Fibroblast of mammary gland (primary cell): ENCODE measurements at places on chromosomes 1 and 21.
A peak's percentile ranks its signal among the peaks of the same experiment; 100 is the strongest.

- peak; percentile 60 for DNase-seq
Observed at GRCh38 chr21:38679534-38679933, 126.2 kb upstream of the ETS2 start.

- no peak for DNase-seq
Observed at GRCh38 chr1:111732718-111733117, 6.5 kb downstream of the INKA2 start.

- DNase-seq: no peak
Observed at GRCh38 chr1:1307261-1307922, 338 bp downstream of the ACAP3 start.

- DNase-seq: no peak
Observed at GRCh38 chr1:200724064-200724463, 14.6 kb upstream of the CAMSAP2 start.

DNA sequence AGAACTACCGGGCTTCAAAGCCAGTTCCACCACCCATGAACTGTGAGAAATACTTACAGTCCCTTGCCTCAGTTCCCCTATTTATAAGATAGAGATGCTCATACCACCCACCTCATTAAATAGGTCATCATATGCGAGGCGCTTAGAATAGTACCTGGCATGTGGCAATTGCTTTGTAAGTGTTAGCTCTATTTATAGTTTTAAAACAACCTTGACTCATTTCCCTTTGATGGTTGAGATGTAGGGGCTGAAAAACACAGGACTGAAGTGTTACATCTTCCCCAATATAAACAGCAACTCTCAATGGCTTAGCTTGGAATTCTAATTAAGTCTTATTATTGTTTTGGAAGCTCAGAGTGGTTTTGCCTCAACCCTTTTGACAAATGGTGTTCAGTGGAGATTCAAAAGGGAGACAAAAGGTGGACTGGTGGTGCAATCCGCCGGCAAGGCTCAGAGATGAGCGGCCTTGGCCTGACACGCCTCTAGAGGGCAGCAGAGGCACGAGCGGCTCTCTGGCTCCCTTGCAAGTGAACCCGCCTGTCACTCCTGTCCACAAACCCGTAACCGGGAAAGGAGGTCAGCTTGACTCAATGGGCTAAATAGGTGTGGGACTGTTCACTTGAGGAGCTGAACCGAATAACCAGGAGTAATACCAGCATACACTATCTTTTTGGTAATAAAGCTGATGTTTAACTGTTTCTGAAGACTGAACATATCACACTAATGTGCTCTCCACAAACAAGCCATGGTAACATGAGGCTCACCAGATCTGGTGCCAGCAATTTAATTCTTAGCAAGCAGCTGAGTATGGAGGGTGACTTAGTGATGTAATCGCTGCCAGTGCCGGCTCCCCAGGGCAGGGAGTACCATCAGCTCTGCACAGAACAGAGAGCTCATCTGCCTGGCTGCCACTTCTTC lies 19.5 kb upstream of the SMYD2 start:
- peak; percentile 72 for DNase-seq

DNA sequence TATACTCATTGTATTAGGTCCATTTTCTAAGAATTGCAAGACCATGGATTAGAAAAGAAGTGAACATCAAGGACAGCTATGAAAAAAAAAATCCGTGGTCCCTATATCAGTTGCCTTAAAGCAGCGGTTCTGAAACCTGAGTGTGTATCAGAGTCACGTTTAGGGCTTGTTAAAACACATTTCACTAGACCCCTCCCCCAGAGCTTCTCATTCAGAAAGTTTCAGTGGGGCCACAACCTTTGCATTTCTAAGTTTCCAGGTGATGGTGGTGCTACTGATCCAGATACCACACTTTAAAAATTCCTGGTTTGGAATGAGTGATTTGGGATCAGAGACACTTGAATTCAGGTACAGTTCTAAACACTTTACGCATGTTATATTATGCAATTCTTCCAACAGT lies 96.1 kb upstream of the PRMT6 start:
- no peak for DNase-seq

GRCh38 chr1:205434738-205435137 lies 12.9 kb upstream of the LEMD1 start:
- no peak for DNase-seq

- DNase-seq: peak; percentile 14
Observed at GRCh38 chr1:114517348-114517747, 6.3 kb upstream of the TRIM33 start.

DNA sequence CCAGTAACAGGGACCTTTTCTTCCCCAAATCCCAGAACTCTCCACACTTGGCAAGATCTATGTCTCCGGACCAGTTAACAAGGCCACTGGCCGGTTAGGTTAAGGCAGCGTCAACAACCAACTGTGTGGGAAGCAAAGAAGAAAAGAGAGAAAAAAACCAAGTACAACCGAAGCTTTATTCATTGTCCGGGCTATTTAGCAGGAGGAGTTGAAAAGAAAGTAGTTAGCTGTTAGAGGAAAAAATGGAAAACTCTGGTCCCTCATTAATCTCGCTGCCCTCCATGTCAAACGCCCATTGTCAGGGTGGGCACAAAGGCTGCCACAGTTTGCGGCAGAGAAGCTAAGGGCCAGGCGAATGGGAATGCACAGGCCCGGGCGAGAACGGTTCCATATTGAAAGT lies 49.3 kb upstream of the GRIK3 start:
- no peak for DNase-seq

- DNase-seq: no peak
Observed at GRCh38 chr1:45395051-45395450, 54.8 kb upstream of the MUTYH start.

DNA sequence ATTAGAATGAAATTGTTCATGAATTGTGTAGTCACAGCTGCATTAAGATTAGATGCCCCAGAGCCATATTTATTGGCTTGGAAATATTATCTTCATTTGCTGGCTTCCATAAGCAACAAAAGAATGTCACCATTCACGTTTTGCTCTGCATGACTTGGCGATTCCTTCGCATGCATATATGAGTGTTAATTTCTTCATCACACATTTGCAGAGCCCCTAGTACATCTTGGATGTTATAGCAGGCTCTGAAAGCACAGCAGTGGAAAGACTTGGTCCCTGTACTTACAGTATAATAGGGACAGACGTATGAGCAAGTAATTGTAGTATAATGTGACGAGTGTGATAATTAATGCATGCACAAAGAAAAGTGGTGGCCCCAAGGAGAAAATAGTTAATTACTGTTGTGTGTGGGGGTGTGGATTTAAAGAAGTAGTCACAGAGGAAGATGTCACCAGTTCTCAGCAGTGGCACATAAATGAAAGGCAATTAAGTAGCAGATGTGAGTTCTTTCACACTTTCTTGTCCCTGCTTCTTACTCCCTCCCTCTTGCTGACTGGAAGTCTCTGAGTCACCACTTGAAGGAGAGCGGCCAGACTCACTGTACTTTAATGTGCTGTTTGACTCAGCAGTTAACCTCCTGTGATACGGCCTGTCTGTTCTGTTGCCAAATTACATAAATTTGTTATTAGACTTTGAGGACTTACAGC lies 21.0 kb downstream of the S100A10 start:
- DNase-seq: peak; percentile 90

DNA sequence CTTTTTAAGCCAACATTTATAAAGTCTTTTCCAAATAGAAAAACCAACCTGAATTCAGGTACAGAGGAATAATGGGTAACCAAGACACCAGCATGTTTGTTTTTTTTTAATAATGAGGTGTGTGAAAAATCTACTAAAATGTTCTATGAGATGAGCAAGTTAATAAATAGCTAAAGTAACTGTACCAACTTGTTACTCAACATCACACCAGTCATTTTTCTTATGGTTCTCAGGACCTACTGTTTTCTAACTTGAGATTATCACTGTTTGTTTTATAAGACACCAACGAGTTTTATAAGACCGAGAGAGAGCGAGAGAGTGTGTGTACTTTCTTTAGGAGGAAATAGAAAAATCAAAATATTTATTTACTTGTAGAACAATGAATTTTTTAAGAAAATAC lies 12.4 kb downstream of the ELK4 start:
- no peak for DNase-seq

DNA sequence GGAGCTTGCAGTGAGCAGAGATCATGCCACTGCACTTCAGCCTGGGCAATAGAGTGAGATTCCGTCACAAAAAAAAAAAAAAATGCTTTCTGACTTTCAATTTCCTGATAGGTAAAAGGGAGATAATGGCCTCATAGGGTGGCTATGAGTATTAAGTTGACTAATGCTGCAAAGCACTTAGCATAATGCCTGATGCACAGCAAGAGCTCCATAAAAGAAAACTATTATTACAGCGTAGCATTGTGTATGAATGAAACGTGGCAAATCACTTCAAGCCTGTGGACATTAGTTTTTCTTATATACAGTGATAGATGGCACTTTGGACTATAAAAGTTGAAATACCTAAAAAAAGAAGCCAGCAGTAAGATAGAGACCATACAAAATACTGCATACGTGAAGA lies 16.8 kb downstream of the FNDC7 start:
- DNase-seq: no peak

DNA sequence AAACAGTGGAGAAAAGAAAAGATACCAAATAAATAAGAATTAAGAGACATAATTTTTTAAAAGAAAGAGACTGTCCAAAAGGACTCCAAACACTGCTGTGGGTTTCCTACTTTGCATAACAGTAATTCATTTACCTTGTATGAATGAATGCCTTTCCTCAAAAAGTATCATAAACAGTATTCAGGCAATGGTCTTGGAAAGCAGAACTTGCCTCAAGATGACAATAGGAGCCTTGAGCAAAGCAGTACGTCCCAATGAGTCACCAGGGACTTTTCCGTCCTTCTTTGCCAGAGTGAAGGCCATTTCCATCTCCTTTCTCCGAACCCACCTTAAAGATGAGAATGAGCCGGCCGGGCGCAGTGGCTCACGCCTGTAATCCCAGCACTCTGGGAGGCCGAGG lies 186.4 kb downstream of the ZBTB18 start:
- DNase-seq: no peak

- DNase-seq: peak; percentile 7
Observed at GRCh38 chr1:147246910-147247655, 4.6 kb downstream of the CHD1L start.

DNA sequence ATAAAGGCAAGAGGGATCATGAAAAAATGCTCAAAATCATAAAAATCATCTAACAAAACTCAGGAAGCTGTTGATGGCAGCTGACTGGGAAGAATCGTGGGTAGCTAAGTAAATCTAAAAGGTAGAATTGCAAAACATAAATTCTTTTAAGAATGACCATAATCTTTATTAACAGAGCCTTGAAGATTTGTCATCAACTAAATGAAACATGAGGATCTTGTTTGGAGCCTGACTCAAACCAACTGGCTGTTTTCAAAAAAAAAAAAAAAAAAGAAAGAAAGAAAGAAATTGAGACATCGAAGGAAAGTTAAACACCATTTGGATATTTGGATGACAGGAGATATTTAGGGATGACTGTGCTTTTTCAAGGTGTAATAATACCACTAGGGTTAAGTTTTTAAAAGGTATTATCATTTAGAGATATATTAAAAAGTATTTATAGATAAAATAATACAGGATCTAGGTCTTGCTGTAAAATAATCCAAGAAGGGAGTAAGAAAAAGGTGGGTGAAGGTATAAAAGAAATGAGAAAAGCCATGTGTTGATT lies 48.6 kb downstream of the CD34 start:
- DNase-seq: peak; percentile 61

DNA sequence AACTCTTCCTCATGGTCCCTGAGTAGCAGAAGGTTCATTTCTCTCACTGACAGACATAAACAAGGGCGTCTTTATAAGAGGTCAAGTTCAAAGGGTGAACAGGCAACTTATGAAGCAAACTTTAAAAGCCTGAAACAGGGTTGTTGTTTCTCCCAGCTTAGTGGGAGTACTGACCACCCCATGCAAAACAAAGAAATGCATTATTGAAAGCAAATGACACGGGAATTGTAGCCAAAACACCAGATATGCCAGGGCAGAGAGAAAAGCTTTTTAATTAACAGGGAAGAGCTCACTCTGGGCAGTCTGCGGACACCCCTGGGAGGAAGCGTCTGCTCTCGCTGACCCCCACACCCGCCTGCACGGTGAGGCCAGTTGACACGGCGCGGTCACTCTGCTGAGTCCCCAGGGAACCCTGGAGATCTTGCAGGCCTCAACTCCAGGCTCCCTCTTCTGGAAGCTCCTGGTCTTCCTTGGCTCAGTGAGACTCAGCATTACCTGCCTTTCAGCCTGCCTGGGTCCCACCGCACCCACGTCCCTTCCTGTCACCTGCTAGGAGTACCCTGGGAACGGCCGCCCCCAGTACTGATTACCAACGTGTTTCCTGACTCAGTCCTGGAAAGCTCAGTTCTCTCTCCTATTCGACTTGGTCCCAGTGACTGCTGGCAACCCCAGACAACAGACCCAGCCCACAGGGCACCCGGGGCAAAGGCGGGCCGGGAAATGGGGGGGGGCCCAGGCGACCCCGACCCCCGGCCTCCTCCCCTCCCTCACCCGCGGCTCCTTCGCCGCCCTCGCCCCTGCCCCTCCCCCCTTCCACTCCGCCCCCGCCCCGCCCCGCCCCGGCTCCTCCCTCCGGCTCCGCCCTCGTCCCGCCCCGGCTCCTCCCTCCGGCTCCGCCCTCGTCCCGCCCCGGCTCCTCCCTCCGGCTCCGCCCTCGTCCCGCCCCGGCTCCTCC lies 972 bp downstream of the CFAP410 start:
- DNase-seq: peak; percentile 52

DNA sequence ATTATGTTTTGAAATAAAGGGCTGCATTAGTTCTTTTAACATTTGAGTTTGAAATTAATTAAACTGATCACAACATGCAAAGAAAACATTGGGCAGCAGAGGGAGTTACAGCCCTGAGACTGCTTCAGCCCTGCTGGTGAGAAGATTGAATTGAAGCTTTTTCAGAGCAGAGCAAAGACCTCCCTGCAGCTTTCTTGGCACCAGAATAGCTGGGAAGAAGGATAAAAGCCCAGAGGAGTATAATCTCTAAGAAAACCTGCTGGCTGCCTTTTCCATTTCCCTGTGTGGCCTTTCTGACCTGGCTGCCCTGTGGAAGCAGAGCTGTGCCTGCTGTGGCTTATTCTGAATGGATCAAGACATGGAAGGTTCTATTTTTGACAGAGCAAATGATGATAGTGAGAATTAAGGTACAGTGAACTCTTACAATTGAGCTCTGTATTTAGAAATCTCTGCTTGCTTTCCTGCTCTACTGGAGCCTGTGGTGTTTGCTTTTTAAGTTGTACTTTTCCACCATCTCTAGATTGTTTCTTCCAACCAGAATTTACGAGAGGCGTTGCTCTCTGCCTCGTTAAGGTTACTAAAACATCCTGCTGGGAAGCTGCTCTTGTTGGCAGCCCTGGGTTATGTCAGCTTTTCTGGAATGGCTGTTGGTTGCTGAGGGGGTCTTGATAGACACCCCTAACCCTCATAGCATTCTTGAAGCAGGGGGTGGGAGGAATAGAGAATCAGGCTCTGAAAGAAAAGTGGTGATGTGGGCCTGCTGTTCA lies 9.9 kb downstream of the SNRPE start:
- peak; percentile 80 for DNase-seq

DNA sequence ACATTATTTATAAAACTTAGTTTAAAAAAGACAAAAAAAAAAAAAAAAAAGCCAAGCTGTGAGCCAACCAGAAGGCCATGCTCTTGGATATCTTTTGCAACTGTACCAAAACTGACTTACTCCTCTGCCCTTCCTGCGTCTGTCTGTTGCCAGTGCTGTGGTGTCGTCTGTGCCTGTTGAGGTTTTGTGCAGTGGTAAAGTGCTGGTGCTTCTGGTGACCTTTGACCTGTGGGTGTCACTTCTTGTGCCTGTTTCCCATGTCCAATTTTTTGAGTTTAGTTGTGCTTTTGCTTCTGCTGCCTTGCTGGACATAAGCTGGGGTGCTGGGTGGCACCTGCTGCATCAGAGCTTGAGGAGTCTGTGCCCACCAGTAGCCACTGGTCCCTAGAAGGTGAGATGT lies 41.4 kb downstream of the RNF187 start:
- no peak for DNase-seq
